ENCODE measurements at places on chromosomes 16 and 17. TPM values are rescaled to one million over a fixed set of nuclear protein-coding genes. Genes with fewer than 3 reads are reported as not detected.

The UTS2R gene
- not detected for total RNA-seq

The TUBB3 gene
- total RNA-seq = 4.0 TPM

The KRTAP2-1 gene
- total RNA-seq = not detected

The HSF5 gene
- total RNA-seq = 0.70 TPM

The CLEC19A gene
- total RNA-seq = not detected

The ZG16 gene
- not detected for total RNA-seq

The SLFN12 gene
- 22.7 TPM for total RNA-seq

The NLRC3 gene
- total RNA-seq = 97.8 TPM

The LAT gene
- 341 TPM for total RNA-seq

The SDR42E1 gene
- 5.9 TPM for total RNA-seq

The KRT25 gene
- not detected for total RNA-seq

The BEAN1 gene
- not detected for total RNA-seq

The NXPH3 gene
- not detected for total RNA-seq

The CD79B gene
- 48.6 TPM for total RNA-seq

The ANKFY1 gene
- 70.7 TPM for total RNA-seq

The TMEM219 gene
- 68.9 TPM for total RNA-seq

The UNK gene
- total RNA-seq = 26.1 TPM

The PPY gene
- total RNA-seq = not detected

The DOC2A gene
- total RNA-seq = not detected

The TMEM11 gene
- 23.3 TPM for total RNA-seq

The HOXB2 gene
- 20.9 TPM for total RNA-seq

The NECAB2 gene
- not detected for total RNA-seq

The ZNF213 gene
- 10.5 TPM for total RNA-seq

The ITGB3 gene
- 2.2 TPM for total RNA-seq

The IL34 gene
- total RNA-seq = not detected

All from activated CD4-positive, alpha-beta memory T cell treated with anti-CD3 and anti-CD28 coated beads, Interleukin-2, amount 10 ng/mL, durations not matched to agents 7 days and 5 days (primary cell).